ENCODE measurements at places on chromosomes 2 and 18.

GRCh38 chr2:31219131-31219969 lies 2.0 kb upstream of the CAPN14 start:
- no peak for DNase-seq

DNA sequence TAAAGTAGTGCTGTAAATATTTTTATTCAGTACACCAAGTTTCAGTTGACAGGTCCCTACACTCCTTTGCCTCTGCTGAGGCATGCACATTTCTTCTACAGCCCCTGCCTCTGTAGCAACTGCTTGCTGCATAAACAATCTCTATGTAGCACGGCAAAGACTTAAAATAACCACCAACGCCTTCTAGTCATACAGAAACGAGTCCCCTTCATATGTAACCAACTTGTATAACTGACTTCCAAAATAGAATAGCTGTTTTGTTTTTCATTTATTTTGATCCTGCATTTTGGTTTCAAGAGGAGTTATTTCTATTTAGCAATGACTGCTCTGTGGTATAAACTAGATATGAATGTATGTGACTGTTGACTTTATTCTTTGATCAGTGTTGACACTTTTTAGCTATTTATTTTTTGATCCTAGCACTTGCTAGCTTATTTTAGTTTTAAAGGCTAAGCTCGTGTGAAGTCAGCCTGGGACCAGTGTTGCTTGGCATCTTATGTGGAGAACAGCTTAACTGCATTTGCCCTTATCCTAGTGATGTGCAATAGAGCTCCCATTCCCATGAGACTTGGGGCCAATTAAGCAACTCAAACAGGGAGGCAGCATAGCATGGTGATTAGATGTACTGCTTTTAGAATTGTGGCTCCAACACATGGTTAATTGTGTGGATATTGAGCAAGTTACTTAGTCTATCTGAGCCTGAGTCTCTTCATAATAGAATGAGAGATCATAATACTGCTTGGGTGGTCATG lies 79.6 kb downstream of the HRH4 start:
- DNase-seq, result no peak

DNA sequence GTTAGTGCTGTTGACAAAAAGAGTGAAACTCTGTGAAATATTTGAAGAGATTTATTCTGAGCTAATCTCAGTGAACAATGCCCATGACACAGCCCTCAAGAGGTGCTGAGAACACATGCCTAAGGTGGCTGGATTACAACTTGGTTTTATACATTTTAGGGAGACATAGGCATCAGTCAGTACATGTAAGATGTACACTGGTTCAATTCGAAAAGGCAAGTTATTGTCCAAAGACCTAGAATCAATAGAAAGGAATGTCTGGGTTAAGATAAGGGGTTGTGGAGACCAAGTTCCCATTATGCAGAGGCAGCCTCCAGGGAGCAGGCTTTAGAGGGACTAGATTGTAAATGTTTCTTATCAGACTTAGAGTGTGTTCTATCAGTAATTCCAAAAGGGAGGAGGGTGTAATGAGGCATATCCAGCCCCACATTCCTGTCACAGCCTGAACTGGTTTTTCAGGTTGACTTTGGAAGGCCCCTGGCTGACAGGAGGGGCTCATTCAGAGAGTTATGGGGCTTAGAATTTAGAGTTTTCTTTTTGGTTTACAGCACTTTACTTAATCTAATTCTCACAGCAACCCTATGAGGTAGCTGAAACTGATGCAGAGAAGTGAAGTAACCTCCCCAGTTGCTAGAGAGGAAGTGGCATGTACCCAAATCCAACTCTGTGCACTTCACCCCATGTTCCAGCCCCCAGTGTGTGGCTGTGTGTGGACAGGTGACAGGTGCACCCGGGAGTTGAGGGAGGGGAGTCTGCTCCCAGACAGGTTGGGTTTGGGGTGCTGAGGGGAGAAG lies 28.3 kb upstream of the ASAP2 start:
- no peak for DNase-seq

DNA sequence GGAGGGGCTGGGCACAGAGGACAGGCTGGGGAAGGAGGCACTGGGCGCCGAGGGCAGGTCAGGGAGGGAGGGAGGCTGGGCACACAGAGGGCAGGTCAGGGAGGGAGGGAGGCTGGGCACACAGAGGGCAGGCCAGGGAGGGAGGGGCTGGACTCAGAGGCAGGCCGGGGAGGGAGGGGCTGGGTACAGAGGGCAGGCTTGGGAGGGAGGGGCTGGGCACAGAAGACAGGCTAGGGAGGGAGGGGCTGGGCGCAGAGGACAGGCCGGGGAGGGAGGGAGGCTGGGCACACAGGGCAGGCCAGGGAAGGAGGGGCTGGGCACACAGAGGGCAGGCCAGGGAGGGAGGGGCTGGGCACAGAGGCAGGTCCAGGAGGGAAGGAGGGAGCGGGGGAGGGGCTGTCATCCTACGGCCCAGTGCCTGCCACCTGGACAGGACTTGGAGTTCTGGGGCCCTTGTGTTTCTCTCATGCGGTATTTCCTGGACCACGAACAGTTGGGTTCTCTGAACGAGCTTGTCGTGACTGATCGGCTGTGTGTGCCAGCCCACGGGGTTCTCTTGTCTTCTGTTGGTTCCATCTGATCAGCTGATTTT lies 46.7 kb upstream of the KCNG2 start:
- no peak for DNase-seq

DNA sequence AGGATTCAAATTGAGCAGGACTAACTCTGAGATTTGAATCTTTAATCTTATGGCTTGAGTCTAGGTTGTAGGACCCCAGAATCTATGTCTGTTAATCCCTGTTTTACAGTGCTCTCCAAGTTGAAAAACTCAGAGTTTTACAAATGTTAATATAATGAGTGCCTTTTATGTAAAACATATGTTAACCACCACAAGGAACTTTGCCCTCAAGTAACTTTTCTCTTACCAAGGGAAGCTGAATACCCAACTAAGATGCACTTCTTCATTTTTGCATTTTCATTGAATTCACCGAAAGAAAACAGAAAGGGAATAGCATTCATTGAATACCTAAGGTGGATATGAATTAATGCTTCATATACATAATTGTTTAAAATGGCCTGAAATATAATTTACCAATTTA lies 338.1 kb downstream of the RPRM start:
- no peak for DNase-seq

- no peak for DNase-seq
These were observed 22.3 kb upstream of the CYRIA start for GRCh38 chr2:16687955-16688354.

DNA sequence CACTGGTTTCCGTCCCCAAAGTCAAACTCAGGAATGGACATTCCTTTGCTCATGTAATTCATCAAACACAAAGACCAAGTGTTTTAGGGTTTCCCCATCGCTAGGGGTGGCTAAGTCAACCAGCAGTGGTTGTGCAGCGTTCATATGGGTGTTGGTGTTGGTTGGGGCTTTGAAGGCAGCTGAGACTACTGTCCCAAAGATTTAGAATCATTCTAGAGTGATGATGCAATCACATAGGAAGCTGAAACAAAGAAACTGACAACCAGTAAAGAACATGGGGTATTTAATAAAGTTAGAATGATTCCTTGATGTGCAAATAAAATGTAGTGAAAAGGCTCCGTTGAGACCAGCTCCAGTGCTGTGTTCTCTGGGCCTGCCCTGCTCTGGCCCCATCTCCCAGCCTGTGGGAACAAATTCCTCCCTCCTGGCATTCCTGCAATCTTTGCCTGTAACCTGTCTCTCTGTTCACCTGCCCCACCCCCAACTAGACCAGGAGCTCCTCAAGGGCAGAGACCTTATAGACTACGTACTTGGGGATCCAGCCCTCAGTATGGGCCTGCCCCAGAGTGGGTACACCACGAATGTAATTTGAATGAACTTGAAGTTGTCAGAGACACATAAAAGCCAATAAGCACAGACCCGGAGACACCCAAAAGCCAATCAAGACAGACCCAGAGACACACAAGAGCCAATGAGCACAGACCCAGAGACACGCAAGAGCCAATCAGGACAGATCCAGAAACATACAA lies 191.7 kb upstream of the TWIST2 start:
- DNase-seq, result no peak

DNA sequence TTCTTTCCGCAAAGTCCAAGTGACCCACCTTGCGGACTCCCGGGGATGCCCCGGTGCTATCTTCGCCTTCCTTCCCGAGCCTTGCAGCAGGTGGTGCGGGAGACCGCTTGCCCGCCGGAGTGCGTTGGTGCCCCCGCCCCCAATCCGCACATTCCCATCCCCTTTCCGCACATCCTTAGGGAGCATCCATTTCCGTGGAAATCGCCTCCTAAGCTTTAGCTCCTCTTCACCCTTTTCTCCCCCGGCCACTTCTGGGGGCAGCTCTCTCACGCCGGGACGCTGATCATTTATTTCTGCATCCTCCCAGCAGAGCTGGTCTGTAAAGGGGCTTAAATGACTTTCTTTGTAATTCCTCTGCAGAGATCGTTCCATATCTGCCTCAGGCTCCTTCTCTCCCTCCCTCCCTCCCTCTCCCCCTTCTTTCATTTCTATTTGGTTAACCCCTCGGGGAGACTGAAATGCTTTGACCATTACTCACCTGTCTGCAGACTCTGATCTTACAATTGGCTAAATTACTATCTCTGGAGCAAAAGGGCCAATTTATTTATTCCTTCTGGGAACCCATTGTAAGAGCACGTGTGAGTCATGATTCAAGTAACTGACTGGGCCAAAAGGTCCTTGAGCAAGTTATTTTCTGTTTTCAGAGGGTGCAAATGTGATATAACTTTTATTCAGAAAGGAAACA lies 1.3 kb upstream of the LYPD1 start:
- no peak for DNase-seq

DNA sequence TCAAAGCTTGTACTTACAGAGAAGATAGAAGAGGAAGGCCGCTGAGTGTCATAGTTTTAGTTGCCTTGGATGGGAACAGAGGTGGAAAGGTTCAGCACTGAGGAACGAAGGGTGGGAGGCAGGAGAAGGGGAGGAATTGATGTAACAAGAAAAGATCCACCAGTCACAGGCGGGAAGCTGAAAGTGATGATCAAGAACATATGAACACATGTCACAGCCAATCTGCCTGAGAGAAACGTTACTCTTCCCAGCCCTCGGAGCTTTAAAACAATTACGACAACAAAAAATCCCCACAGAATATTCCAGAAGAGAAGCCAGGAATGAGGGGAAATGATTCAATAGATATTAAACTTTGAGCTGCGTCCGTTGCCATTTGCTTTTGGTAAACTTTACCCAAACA lies 87.1 kb downstream of the TSHZ1 start:
- DNase-seq, result no peak

DNA sequence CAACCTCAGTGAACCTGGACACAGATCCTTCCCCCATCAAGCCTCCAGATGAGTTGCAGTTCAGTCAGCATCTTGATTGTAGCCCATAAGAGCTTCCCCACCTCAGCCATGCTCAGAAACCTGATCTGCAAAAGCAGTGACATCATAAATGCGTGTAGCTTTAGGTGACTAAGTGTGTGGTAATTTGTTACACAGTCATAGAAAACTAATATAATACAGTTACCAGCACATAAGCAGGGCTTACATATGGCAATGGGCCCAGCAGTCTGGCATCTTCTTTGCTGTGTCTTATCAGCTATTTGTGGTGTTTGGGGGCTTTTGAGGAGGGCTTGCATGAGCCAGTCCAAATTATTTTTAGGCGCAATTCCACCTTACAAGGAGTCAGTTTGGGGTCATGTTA lies 807.0 kb downstream of the SLC4A3 start:
- no peak for DNase-seq

DNA sequence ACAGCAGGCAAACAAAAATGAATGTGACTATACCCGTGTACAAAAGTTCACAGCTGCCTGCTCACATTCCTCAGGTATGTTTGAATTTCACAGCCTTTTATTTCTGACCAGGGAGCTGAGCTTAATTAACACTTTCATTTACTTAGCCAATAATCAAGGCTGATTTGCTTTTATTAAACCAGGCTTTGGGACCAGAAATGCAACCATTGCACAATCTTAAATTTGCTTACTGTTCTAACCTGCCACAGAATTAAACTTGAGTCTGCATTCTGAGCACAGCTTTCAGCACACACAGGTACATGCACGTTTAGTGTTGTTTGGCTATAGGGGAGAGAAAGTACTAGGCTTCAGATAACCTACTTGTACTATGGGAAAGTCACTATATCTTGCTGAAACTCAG lies 372.4 kb upstream of the ATP5MC3 start:
- no peak for DNase-seq

- no peak for DNase-seq
These were observed 59.7 kb downstream of the PAX3 start for GRCh38 chr2:222239091-222239490.

GRCh38 chr2:26711457-26712161 lies 19.1 kb downstream of the KCNK3 start:
- DNase-seq, result no peak

- no peak for DNase-seq
These were observed 15.8 kb downstream of the CLASP1 start for GRCh38 chr2:121633463-121633862.

DNA sequence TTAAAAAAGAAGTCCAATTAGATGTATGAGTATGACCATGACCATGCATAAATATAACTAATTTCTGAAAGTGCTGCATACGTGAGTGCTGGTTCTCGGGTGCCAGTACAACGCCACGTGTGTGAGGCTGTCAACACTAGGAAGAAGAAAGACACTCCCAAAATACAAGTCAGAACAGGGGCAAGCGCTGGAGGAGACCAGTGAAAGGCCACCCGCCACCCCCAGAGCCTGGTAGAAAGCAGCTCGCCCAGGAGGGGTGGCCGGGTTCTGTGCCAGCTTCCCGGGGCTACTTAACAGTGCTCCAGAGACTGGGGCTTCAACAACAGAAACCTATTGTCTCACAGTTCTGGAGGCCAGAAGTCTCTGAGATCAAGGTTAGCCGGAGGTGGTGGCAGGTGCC lies 147.6 kb downstream of the RTP5 start:
- DNase-seq, result no peak

DNA sequence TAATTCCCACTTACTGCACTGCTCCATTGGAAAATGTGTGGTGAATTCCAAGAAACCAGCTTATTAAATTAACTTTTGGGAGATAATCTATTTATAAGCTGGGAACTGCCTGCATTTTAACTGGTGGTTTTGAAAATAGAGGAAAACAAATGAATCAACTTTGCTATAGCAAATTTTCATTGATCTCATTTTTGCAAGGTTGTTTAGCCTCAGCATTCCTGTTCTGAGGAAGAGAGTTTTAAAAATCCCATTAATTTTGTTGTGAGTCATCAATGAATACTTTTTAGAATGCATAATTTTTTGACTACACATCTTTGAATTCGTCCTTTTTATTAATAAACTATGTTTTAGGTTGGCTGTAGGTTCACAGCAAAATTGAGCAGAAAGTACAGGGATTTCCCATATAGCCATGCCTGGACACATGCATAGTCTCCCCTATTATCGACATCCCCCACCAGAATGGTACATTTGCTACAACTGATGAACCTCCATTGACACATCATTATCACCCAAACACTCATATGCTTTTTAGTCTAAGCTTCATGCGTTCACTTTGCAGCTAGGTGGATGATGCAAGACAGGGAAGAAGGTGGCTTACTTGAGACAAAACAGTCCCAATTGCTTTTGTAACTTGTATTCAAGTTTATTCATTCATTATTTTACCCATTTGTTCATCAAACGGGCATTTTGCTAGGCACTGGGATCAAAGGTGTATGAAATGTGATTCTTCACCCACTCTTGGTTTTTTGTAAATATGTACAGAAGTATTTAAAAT lies 106.9 kb downstream of the ZNF521 start:
- no peak for DNase-seq

Data from stimulated activated CD4-positive, alpha-beta T cell treated with anti-CD3 and anti-CD28 coated beads, Interleukin-4, amount 100 ng/mL, for 1 hour (primary cell).